ENCODE measurements at places on chromosomes 12 and 14. TPM values are rescaled to one million over a fixed set of nuclear protein-coding genes. Genes with fewer than 3 reads are reported as not detected.

The DCN gene
- not detected for total RNA-seq

The BRF1 gene
- 55.8 TPM for total RNA-seq

The ATL1 gene
- 3.8 TPM for total RNA-seq

The TPPP2 gene
- not detected for total RNA-seq

The KRT73 gene
- not detected for total RNA-seq

DNA sequence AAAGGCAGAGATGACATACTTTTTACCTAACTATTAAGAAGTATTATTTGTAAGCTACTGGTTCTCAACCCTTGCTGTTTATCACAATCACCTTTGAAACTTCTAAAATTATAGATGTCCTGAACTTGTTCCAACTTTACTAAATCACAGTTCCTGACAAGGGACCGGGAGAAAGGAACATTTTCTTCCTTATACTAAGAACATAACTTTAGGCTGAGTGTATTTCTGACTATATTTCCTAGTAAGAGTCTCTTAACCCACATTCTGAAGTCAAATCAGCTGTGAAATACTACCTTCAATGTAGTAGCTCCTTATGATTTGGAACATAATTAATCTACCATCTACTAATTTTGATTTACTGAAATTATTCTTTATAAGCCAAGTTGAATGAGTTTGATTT is 80.2 kb downstream of the BAZ1A start:
- H3K4me3 ChIP-seq, result no peak overlapping the region
- no peak for DNase-seq
- no peak overlapping the region for H3K27ac ChIP-seq
- no peaks in the 10 kb centered on the region for H3K27me3 ChIP-seq

DNA sequence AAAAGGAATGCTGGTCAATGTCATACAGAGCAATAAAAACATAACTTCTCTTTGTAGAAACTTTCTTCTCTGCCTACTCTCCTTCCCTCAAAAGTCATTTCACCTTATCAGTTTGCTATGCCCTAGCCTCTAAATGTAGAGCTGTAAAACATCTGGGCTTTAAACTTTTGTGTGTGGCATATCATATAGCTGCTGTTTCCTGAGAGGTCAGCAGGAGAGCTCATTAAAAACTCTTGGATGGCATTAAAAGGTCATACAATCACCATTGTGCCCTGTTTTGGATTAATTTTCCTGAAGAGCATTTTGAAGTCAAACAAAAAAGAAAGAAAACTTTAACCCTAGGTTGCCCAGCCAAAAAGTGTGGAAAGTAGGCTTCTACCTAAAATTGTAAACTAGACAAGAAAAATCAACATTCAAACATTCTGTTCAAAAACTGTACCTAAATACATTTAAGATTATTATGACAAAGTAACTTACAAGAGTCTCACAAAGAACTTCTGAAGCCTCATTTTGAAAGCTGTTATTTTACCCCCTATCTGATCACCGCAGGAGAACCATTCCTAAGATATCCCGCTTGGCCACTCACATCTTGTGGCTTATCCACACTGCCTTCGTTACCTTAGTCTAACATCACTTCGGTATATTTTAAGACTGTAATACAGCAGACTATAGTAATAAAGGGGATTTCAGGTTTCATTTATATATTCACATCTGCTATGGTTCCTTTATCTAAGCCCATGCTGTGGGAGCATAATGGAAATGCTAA is 38.1 kb downstream of the TXNDC16 start:
- no peaks in the 10 kb centered on the region for H3K27me3 ChIP-seq
- no peak overlapping the region for H3K4me3 ChIP-seq
- no peak overlapping the region for H3K27ac ChIP-seq
- H3K4me1 ChIP-seq, result no peaks in the 10 kb centered on the region
- DNase-seq, result no peak
- peaks cover 1% of the 10 kb centered on the region for H3K36me3 ChIP-seq

GRCh38 chr14:38399652-38400051 is 143.8 kb upstream of the CLEC14A start:
- no peak overlapping the region for H3K4me3 ChIP-seq
- H3K4me1 ChIP-seq, result no peaks in the 10 kb centered on the region
- no peak overlapping the region for H3K27ac ChIP-seq

DNA sequence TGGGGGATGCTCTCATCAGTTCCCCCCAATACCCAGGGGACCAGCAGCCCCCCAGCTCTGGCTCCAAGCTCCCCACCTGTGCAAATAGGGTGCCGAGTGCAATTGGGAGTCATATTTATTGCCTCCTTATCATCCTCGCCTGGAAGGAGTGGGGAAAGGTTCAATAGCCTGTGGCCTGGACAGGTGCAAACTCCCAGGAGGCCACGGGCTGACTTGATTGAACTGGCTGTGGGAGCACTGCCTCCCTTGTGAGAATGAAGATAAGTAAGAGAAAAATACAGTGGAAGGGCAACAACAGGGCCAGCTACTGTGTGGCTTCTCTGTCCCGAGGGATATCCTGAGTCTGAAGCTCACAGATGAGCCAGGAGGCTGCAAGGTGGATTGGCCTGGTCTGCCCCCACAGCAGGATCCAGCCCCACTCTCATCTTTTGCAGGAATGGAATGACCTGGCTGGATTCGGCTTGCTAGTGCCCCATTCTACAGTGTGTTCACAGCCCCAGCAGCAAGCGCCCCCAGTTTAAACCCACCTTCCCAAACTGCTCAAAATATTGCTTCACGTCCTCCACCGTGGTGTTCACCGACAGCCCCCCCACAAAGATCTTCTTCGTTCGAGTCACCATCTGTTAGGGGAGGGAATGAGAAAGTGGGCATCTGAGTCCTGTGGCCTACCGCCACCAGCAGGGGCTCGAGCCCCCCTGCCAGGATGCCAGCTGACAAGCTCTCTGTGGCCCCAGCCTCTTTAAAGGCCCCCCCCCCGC is 6.3 kb downstream of the MSI1 start:
- no peak for DNase-seq
- no peaks in the 10 kb centered on the region for H3K36me3 ChIP-seq
- H3K4me3 ChIP-seq, result no peak overlapping the region
- no peaks in the 10 kb centered on the region for H3K4me1 ChIP-seq

DNA sequence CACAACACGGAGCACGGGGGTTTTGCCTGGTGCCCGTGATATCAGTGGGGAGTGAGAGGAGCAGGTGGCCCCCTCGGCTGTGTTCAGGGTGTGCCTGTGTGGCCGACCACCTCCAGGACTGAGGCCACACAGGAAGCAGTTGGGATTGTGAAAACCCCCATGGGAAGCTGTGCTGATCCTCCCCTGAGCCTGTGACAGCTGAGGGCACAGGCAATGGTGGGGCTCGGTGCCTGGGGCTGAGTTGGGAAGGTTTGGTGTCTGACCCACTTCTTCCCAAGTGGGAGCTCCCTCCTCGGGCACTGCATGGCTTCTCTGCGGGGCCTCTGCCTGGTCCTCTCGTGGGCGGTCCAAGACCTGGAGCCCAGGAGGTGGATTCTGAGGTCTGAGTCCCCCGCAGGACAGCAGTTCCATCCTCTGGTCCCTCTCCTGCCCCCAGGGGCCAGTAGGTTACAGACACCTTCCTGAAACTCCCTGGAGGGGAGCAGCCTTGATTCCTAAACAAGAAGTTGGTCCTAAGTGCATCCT is 17.9 kb downstream of the PACS2 start:
- no peaks in the 10 kb centered on the region for H3K36me3 ChIP-seq
- no peak overlapping the region for H3K27ac ChIP-seq
- no peak overlapping the region for H3K4me3 ChIP-seq
- DNase-seq, result no peak
- peaks cover 4% of the 10 kb centered on the region for H3K4me1 ChIP-seq

DNA sequence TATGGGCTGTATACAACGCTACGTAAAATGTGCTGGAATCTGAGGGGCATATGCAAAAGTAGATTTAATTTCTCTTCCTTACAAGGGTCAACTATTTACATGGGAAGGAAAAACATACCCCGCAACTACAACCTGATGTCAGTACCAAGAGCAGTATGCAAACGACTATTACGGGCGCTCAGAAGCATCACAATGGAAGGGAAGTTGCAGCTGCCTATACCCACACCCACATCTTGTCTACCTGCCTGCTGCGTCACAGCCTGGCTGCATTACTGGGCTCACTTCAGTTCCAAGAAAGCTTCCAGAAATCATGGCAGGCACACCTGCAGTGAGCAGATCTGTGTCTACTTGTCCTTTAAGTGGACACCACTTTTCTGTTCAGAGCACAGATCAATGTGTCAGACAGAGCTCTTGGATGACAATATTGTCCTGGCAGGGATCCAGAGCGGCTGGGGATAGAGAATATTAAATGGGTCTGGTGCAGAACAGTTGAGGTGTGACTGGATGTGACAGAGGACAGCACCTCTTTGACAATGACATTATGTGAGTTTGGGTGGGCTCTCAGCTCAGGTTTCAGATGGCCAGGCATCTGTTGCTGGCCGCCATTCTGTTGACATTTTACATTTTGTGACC is 41.5 kb upstream of the GNG2 start:
- no peaks in the 10 kb centered on the region for H3K36me3 ChIP-seq
- no peaks in the 10 kb centered on the region for H3K4me1 ChIP-seq
- no peak for DNase-seq
- H3K4me3 ChIP-seq, result no peak overlapping the region

GRCh38 chr12:87157791-87158190 is 871.4 kb downstream of the C12orf50 start:
- H3K27me3 ChIP-seq, result no peaks in the 10 kb centered on the region
- DNase-seq, result no peak
- H3K27ac ChIP-seq, result no peak overlapping the region
- no peaks in the 10 kb centered on the region for H3K36me3 ChIP-seq
- no peak overlapping the region for H3K4me3 ChIP-seq

DNA sequence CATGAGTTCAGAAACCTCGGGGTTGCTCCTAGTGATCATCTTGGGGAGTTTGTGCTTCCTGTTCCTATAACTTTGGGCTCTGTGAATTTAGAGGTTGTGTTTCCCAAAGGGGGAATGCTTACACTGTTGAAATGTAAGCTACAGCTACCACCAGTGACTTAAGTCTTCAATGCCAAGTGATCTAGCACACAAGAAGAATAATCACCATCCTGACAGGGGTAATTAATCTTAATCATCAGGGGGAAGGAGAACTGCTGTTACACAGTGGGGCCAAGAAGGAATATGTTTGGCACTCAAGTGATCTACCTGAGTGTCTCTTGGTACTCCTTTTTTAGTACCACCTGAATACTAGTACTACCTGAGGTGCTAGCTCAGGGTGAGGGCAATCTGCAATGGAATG is 34.9 kb upstream of the RNU6-7 start:
- DNase-seq, result no peak
- no peak overlapping the region for H3K27ac ChIP-seq
- H3K27me3 ChIP-seq, result no peaks in the 10 kb centered on the region
- H3K4me3 ChIP-seq, result no peak overlapping the region
- no peaks in the 10 kb centered on the region for H3K36me3 ChIP-seq

GRCh38 chr12:116863275-116863767 is 17.9 kb downstream of the HRK start:
- H3K27me3 ChIP-seq, result no peaks in the 10 kb centered on the region
- no peak overlapping the region for H3K27ac ChIP-seq
- no peaks in the 10 kb centered on the region for H3K36me3 ChIP-seq
- no peak overlapping the region for H3K4me3 ChIP-seq

GRCh38 chr14:99348816-99349614 is 77.0 kb upstream of the BCL11B start:
- no peak overlapping the region for H3K4me3 ChIP-seq
- no peaks in the 10 kb centered on the region for H3K36me3 ChIP-seq
- H3K27ac ChIP-seq, result no peak overlapping the region
- DNase-seq, result no peak
- H3K27me3 ChIP-seq, result no peaks in the 10 kb centered on the region

GRCh38 chr12:4243091-4243490 is 30.5 kb upstream of the CCND2 start:
- no peak overlapping the region for H3K27ac ChIP-seq
- H3K4me3 ChIP-seq, result no peak overlapping the region
- no peaks in the 10 kb centered on the region for H3K36me3 ChIP-seq
- H3K27me3 ChIP-seq, result no peaks in the 10 kb centered on the region
- peaks cover 7% of the 10 kb centered on the region for H3K4me1 ChIP-seq

- peaks cover 5% of the 10 kb centered on the region for H3K4me1 ChIP-seq
- H3K27ac ChIP-seq, result no peak overlapping the region
- H3K36me3 ChIP-seq, result no peaks in the 10 kb centered on the region
- no peaks in the 10 kb centered on the region for H3K27me3 ChIP-seq
Measured at GRCh38 chr14:72605096-72605920, 288.6 kb downstream of the DPF3 start.

DNA sequence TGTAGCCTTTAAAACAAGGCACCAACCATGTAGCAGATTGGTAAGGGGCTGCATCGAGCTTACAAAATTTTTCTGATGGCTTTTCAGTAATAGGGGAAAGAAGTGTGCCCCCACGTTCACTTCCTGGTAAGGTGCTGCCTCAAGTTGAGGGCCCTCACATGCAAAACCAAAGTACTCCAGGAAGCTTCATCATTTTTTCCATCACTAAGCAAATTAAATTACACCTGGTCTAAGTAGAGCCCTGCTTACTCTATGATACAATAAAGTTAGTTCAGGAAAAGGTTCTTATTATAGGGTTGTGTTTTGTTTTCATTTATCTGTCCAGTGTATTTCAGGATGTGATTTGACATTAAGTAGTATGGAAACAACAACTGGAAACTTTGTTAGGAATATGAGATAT is 15.0 kb upstream of the AKAP5 start:
- H3K4me1 ChIP-seq, result peaks cover 33% of the 10 kb centered on the region
- no peak overlapping the region for H3K4me3 ChIP-seq
- H3K27ac ChIP-seq, result peak overlapping the region; percentile 59

GRCh38 chr12:42482041-42482747 is 107.4 kb downstream of the PRICKLE1 start:
- no peak for DNase-seq
- peaks cover 56% of the 10 kb centered on the region for H3K4me1 ChIP-seq
- H3K27ac ChIP-seq, result peak overlapping the region; percentile 25
- H3K27me3 ChIP-seq, result no peaks in the 10 kb centered on the region
- H3K36me3 ChIP-seq, result no peaks in the 10 kb centered on the region
- H3K4me3 ChIP-seq, result peak overlapping the region; percentile 67

DNA sequence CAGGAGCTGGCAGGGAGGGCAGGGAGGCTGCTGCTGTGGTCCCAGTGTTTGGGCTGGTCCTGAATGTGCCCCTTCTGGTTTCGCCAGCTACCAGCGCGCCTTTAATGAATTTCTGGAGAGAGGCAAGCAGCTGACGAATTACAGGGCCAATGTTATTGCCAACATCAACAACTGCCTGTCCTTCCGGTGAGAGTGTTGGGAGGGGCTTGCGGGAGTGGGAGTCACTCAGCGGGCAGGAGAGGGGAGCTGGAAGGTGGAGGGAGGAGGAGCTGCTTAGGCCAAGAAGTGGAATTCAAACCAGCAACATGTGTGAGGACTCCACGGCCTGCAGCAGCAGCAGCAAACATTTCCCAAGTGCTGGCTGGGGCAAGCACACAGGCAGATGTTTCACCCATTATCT is 7.7 kb downstream of the TNFAIP2 start:
- H3K4me3 ChIP-seq, result no peak overlapping the region
- DNase-seq, result no peak
- H3K27ac ChIP-seq, result no peak overlapping the region
- H3K4me1 ChIP-seq, result no peaks in the 10 kb centered on the region
- no peaks in the 10 kb centered on the region for H3K27me3 ChIP-seq

GRCh38 chr14:26174395-26174794 is 423.4 kb downstream of the NOVA1 start:
- no peak overlapping the region for H3K4me3 ChIP-seq
- no peaks in the 10 kb centered on the region for H3K27me3 ChIP-seq
- no peaks in the 10 kb centered on the region for H3K4me1 ChIP-seq
- H3K27ac ChIP-seq, result no peak overlapping the region
- no peaks in the 10 kb centered on the region for H3K36me3 ChIP-seq

Measured in B cell (primary cell).